Activated CD4-positive, alpha-beta T cell treated with anti-CD3 and anti-CD28 coated beads for 36 hours (primary cell): ENCODE measurements at places on chromosomes 2 and 18.

GRCh38 chr2:71348302-71348701 is 16.7 kb downstream of the ZNF638 start:
- DNase-seq: peak; percentile 12

DNA sequence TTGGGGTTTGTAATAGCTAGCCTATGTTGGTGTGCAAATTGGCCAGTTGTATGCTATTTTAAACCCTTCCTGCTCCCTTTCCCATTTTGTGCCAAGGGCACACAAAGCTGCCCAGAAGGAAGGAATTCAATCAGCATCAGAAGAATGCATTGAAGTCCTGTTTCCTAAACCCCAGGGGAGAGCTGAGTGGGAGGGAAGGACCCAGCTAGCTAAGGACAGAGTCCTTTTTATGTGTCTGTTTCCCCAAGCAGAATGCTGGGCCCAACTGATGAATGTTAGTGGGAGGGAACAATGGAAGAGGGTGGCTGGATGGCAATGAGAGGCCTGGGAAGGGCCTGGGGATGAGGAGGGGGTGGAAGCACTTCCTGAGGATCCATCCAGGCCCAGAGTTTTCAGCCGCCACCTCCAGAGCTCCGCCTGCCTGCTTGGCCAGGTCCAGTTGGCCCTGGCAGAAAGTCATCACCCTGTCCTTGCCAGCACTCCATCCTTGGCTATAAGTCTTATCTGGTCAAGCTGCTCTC is 32.7 kb downstream of the MEX3C start:
- no peak for DNase-seq

GRCh38 chr18:76263046-76264005 is 231.7 kb downstream of the ZNF516 start:
- DNase-seq: no peak

- no peak for DNase-seq
Measured at GRCh38 chr2:126145752-126146151, 510.2 kb upstream of the GYPC start.

DNA sequence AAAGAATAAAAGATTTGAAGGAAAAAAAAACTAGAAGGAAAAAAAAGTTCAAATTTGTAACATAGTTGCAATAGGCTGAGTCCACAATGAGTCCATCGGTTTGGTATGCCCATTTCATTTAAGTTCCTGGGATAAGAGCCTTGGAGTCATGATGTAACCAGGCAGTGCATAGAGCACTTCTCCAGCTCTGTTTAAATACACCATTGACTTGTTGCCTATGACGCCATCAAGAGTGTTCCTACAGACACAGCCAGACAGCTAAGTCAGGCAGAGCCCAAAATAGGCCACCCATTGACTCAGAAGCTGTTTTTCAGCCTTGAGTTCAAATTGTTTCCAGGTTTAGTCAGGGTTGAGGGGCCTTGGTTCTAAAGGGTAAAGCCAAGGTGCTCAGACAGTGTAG is 44.9 kb downstream of the SOCS6 start:
- no peak for DNase-seq

GRCh38 chr2:207143215-207144172 is 22.3 kb downstream of the KLF7 start:
- peak; percentile 69 for DNase-seq

- DNase-seq: no peak
Measured at GRCh38 chr18:58375051-58375450, 253.8 kb downstream of the ALPK2 start.
